ENCODE measurements at places on chromosomes 3 and 15.

GRCh38 chr3:194139814-194140391 is 4.0 kb downstream of the HES1 start:
- no peak for DNase-seq

DNA sequence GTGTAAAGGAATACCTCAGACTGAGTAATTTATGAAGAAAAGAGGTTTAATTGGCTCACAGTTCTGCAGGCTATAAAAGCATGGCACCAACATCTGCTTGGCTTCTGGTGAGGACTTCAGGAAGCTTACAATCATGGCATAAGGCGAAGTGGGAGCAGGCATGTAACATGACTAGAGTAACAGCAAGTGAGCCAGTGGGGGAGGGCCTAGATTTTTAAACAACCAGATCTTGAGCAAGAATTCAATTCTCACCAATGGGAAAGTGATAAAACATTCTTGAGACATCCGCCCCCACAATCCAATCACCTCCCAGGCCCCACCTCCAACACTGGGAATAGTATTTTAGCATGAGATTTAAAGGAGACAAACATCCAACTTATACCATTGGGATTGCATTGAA is 44.2 kb upstream of the BCL2A1 start:
- DNase-seq: no peak

- no peak for DNase-seq
Measured at GRCh38 chr3:171789759-171790505, 20.4 kb downstream of the PLD1 start.

GRCh38 chr15:25900901-25901300 is 37.8 kb upstream of the ATP10A start:
- DNase-seq: no peak

- DNase-seq: no peak
Measured at GRCh38 chr3:116569611-116570010, 124.3 kb upstream of the LSAMP start.

All from left kidney (tissue), 8 donors.